ENCODE measurements at places on chromosomes 11 and 22.

- no peak for DNase-seq
These were observed 15.3 kb downstream of the DDI1 start for GRCh38 chr11:104051778-104052177.

- DNase-seq: peak; percentile 12
These were observed 65.8 kb upstream of the WNT7B start for GRCh38 chr22:46042786-46043185.

GRCh38 chr11:60763692-60764369 lies 7.2 kb downstream of the MS4A15 start:
- DNase-seq: no peak

- DNase-seq: no peak
These were observed 18.2 kb upstream of the WDR74 start for GRCh38 chr11:62857541-62857982.

DNA sequence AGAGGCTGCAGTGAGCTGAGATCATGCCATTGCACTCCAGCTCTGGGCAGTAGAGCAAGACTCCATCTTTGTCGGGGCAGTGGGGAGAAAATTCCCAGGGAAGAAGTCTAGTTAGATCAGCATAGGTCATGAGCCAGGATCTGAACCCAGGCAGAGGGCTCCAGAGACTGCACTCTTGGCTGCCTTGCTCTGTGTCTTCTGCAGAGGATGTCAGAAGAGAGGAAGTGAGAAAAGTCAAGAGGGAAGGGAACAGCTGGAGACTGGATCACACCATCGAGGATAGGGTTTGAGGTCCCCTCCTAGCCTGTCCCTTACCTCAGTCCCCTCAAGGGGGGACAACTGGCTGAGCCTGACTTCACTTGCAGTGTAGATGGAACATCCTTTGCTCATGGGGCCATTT lies 5.8 kb downstream of the MYOD1 start:
- no peak for DNase-seq

DNA sequence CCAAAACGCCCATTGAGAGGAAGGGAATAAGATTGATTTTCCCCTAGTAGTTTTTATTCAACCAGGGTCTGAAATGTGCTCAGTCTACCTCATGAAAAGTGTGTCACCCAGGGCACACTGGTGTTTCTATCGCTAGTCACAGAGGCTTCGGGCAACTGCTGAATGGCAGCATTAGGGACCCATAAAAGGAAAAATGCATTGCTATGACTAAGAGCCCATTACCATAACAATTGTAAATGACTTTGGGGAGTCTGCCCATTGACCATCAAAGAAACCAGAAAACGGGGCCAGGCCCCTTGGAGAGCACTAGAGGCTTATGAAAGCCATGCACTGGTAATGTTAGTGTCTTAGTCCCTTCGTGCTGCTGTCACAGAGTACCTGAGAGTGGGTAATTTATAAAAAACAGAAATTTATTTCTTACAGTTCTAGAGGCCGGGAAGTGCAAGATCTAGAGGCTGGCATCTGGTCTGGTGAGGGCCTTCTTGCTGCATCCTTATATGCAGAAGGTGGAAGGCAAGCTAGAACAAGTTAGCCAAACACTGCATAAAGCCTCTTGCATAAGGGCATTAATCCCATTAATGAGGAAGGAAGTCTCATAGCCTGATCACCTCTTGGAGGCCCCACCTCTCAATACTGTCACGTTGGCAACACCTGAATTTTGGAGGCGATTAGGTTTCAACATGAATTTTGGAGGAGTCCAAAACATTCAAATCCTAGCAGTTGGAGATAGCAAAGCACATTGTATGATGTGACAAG lies 306.7 kb downstream of the ST3GAL4 start:
- no peak for DNase-seq

DNA sequence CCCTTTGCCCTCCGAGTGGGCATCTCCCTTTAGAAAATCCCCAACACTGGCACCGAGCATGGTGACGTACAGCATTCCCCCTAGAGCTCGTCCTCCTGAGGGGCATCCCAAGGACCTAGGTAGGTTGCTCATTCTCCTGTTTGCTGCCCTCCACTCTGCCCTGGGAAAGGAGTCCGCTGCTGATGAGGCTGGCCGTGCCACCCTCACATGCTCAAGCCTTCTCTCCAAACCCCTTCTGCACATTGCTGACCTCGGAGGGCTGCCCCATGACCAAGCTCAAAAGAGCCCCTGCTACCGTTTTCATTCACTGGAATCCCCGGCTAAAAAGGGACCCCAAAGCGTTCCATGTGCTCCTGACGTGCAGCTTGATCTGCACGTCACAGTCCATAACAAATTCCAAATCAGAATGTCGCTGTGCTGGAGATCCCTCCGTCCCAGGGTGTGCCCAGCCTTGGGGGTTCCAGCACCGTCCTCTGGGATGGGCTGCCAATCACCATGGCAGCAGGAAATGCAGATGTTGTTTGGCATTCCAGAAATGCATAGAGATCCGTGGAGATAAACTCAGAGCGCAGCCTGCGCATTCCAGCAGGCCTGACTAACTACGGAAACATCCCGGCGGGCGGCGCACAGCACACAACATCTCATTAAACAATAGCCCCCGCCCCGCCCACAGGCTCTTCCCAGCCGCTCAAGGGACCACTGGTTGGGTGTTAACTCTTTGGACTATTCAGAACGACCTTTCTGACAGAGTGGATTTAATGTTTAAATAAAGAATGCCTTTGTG lies 26.3 kb upstream of the GNB1L start:
- no peak for DNase-seq

DNA sequence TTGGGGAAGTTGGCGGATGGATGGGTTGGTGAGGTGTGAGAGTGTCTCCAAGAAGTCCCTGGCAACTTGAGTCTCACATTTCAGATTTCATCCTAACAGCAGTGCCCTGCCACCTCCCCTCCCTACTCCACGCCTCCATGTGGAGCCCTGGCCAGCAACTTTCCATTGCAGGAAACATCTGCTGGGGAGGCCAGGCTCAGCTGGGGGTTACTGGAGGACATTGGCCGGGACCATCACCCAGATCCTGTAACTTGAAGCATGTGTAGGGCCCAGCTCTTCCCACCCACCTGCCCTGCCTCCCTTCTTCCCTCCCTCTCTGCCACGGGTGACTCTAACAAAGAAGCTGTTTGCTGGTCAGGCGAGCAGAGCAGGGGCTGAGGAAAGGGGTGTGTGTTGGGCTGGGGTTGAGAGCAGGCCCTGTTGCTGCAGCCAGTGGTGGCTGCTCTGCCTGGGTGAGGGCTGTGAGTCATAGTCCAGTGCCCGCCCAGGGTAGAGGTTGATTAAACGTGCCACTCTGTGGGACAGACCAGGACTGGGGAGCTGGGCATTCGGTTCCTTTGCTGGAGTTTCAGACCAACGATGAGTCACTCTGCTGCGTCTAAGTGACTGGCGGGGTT lies 64.0 kb downstream of the SCN3B start:
- DNase-seq: no peak

GRCh38 chr22:22709719-22710445 lies 65.5 kb downstream of the GGTLC2 start:
- DNase-seq: no peak
